ENCODE measurements at places on chromosomes 12 and 14.

GRCh38 chr12:132610051-132610759 is at the start of gene LRCOL1:
LRCOL1 (minus strand) TSS chr12:132610582; CDS start chr12:132606251, 4,331 bp downstream.
- no peak for DNase-seq

GRCh38 chr12:121905746-121906145 is 12.6 kb upstream of the CFAP251 start:
- no peak for DNase-seq

DNA sequence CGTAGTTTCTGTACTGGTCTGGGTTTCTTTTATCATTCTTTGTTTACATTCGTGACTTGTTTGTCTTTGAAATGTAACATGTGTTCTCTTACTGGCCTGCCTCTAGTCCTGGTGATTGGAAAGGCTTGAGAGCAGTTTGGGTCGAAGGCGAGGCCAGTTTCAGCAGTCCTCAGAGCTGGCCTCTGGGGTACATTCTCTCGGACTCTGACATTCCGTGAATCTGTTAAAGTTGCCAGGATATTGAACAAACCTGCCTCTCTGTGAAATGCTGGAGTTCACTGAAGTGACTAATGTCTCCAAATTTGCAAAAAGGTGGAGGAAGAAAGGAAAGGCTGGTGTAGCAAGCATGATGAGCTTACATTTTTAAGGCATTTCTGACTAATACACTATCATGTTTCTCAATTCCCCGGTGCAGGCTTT is 1.5 kb downstream of the PLEKHA5 start:
- no peak for DNase-seq

DNA sequence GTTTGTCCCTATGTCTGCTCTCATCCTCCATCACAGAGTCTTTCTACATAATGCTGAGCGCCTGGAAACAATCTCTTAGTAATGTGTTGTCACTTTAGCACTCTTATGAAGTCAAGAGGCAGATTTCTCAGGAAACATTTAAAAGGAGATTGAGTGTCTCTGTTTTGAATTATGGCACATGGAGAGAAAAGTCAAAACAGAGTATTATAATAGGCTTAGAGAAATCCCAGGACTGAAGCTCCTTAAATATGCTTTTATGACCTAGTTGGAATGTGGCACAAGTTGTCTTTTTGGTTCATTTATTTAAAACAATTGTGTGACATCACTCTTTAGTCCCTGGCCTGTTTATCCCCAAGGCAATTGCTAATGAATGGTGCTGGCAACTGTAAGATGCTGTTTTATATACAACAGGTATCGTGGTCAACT is 117.8 kb upstream of the HIF1A start:
- no peak for DNase-seq

DNA sequence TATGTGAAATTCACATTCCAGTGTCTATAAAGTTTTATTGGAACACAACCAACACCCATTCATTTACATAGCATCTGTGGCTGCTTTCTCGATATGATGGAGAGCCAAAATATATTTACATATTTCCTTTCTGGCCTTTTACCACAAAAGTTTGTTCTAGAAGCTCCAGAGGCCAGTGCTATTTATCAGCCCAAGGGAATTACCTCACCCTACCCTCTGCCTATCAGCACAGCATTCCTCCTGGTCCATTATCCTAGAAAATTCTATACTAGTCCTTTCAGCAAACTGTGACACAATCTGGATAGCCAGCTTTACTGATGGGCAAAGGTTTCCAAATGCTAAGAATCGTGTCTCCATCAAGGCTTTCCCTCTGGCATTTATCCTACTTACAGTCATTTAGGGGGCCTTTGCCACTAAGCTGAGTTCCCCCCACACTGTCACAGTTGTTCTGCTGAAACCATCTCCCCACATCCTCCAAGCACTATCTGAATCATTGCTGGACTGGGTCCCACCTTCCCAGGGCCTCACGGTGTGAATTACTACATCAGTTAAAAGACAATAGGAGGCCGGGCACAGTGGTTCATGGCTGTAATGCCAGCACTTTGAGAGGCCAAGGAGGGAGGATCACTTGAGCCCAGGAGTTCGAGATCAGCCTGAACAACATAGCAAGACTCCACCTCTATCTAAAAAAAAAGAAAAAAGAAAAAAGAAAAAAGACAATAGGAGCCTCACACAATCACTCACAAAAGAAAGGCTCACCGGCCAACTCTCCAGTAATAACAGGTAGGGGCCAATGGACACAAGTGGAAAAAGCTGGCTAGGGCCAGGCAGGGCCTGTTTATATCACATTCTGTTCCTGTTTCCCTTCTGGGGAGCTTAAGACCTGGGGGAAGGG is 12.1 kb downstream of the SYNE3 start:
- peak; percentile 68 for DNase-seq

GRCh38 chr14:97874394-97874793 is 1077.2 kb downstream of the VRK1 start:
- DNase-seq = no peak

DNA sequence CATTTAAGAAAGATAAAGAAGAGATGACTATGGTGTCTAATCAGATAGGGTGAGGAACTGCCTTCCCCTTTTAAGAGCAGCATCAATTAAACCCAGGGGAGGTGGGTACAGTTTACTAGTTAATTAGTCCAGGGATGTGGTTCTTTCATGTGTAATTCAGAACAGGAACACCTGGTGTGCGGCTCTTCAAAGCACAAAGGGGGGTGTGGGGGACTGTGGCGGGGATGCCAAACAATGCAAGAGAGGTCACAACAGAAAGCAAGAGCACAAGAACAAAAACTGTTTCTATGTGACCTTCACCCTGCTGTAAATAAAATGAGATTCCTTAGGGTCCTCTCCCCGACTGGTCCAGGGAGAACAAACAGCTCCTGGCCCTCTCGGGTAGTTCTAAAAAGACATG is 183.9 kb upstream of the SOX5 start:
- no peak for DNase-seq

GRCh38 chr14:93271111-93271510 is 61.7 kb downstream of the BTBD7 start:
- DNase-seq = no peak

DNA sequence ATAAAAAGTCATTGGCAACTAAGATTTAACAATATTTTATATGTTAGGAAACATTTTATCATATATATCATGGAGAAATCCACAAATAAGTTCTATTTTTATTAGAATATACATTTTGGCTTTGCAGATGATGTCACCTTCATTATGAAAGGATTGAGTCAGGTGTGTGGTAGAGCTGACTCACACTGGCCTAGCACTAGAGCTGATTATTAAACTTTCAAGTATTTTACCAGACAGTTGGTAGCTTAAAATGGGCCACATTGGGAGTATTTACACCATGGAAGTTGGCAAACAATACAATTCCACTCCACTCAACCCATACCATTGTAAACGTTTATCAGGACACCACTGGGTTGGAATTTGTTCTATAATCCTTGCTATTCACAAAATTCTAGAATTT is 1036.6 kb downstream of the TRHDE start:
- no peak for DNase-seq

GRCh38 chr14:21014761-21015190 is 10.1 kb downstream of the NDRG2 start:
- peak; percentile 57 for DNase-seq

- DNase-seq = peak; percentile 93
Measured at GRCh38 chr12:83573671-83574070, 887.0 kb downstream of the TMTC2 start.

DNA sequence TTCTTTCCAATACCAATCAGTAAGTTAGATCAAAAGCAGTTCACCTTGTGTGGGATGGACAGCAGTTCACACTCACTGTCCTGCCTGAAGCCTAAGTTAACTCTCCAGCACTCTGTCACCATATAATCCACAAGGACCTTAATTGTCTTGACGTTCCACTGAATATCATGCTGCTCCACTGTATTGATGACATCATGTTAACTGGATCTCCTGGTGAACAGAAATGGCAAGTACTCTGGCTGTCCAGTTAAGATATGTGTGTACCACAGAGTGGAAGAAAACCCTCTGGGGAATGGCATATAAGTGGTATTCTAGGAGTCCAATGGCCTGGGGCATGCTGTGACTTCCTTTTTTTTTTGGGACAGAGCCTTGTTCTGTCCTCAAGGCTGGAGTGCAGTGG is 16.2 kb downstream of the CDKL1 start:
- no peak for DNase-seq

DNA sequence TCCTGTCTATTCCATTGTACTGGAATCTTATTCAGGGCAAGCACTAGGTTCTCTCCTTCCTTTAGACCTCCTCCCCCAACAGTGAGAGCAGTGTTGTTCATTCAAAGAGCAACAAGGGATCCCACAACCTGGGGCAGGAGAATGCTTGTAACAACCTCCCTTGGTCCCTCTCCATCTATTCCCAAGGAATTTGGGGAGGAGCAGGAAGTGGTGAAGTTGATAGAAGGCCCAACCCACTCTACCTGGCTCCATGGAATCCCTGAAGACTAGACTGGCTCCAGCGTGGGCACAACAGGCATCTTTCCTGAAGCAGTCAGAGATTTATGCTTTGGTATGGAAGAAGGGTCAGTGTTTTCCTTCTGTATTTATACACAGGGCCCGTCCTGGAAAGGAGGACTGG is 33.4 kb upstream of the CISTR start:
- DNase-seq = peak; percentile 25

DNA sequence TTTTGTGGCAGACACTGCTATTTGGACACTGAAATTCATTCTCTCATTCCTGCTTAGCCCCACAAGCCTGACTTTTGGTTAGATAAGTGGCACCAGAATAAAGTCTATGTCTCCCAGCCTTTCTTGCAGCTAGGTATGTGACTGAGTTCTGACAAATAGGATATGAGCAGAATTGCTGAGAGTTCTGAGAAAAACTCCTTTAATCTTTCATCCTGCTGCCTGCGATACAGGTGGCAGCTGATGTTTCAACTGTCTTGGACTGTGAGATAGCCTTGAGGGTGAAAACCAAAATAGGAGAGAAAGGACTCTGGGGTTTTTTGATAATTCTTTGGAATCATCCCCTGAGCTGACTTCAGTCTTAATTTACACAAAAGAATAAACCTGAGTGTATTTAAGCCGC is 55.8 kb downstream of the MBIP start:
- DNase-seq = no peak
